ENCODE measurements at places on chromosomes 2 and 18.

DNA sequence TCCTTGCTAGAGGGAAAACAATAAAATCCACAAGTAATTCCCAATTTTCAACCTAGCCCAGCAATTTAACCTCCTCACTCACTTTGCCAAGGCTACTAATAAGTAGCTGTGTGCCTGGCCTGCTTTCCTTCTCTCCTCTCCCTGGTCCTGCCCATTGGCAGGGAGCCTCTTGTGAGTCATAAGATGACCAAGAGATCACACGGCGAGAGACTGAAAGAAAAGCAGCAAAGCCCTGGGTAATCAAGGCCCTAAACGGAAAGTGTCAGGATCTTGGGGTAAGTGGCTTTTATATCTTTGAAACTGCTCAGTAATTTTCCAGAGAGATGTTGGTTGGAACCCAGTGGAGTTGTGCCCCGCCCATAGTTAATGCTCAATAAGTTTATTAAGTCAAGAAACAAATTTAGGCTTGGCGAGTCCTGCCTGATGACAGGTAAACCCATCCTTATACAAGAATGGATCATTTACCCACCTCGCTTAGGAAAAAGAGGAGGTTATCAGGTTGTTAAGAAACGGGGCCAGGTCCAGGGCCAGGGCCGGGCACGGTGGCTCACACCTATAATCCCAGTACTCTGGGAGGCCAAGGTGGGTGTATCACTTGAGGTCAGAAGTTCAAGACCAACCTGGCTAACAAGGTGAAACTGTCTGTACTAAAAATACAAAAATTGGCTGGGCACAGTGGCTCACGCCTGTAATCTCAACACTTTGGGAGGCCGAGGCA, 10.0 kb upstream of the ADAM17 start:
- DNase-seq, result no peak

GRCh38 chr18:34511879-34512278, 198.2 kb upstream of the DTNA start:
- no peak for DNase-seq

- DNase-seq, result no peak
Measured at GRCh38 chr2:164371916-164372315, 249.4 kb downstream of the GRB14 start.

DNA sequence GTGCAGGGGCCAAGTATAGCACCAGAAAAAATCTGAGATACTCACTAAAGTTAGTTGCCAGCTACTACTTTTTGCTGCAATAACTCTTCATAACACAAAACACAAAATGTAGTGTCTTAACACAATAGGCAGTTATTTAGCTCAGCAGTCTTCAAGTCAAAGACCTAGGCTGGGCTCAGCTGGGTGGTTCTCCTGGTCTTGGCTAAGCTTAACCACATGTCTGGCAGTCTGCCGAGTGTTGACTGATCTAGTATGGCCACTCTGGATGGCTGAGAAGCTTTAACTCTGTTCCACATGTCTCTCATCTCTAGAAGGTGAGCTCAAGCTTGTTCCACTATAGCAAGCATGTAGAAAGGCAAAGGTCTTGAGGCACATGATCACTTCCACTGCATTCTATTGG, 451.6 kb downstream of the SOX11 start:
- no peak for DNase-seq

- no peak for DNase-seq
Measured at GRCh38 chr18:7202169-7202568, 28.7 kb upstream of the LRRC30 start.

DNA sequence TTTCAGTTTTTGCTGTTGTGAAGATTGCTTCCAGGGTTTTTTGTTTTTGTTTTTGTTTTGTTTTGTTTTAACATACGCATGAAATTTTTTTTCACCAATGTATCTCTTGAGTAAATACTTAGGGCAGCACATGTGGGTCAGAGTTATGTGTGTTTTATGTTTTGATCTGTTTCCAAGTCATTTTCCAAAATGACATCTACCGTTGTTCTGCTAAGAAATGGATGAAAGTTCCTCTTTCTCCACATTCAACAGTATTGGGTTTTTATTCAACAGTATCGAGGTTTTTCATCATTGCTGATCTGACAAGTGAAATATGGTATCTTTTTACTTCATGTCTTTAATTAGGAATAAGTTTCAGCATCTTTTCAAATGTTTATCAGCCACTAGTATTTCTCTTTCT, 16.7 kb downstream of the RNF144A start:
- DNase-seq, result no peak

DNA sequence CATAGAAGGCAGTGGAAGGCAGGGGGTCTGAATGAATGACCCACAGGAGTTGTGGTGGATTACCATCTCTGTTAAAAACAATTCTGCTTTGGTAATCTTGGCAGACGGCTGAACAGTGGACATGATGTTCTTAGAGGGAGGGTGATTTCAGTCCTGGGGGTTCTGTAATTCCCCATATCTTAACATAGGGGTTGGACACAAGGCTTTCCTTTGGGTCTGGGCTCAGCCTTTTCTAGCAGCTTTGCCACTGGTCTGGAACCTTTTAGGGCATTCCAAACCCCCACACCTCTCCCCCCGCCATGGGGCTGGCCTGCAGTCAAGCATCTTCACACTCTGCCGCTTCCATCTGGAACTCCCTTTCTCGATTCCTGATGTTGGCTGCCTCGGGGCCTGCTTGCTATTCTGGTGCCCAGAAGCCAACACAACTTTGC, 50.3 kb downstream of the RPL37A start:
- no peak for DNase-seq

DNA sequence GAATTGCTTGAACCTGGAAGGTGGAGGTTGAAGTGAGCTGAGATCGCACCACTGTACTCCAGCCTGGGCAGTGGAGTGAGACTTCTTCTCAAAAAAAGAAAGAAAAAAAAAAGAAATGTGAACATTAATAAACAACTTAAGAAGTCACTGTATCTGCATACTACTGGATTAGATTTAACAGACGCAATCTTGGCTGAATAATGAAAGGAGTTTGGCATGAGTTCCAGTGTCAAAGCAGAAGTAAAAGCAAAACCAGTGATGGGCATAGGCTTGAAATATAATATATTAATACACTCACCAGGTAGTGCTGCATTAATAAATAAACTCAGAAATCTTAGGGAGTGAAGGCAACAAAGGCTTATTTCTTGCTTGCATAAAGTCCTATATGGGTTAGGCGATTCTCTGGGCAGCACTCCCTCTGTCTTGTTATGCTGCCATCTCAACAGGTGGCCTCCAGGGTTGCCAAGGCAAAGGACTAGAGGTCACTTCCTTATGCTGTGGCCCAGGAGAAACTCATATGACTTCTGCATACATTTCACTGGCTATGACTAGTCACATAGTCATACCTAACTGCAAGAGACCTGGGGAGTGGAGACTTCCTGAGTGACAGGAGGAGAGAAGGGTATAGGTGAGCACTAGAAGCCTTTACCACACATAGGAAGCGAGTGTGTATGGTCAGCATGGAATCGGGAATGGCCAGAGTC, 296.2 kb upstream of the SPRED2 start:
- DNase-seq, result no peak

DNA sequence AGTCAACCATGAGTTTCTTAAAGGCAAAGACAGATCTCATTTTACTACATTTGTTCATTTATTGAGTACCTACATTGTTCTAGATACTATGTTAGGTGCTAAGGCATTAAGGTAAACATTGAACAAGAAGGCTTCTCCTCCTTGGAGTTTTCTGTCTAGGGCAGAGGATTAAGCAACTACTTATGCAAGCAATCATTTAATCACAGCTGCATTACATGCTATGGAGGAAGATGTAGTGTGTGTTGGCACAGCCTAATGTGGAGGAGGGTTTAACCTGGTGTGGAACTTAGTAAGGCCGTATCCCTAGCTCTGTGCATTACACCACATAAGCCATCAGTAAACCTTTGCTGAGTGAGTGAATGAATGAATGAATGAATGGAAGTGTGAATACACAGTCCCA, 106.5 kb upstream of the MAP3K20 start:
- DNase-seq, result no peak

GRCh38 chr2:137959166-137959565, 5.1 kb upstream of the HNMT start:
- DNase-seq, result no peak

- DNase-seq, result no peak
Measured at GRCh38 chr2:58756336-58756735, 515.2 kb upstream of the FANCL start.

- no peak for DNase-seq
Measured at GRCh38 chr2:98473995-98474780, 29.5 kb downstream of the INPP4A start.

DNA sequence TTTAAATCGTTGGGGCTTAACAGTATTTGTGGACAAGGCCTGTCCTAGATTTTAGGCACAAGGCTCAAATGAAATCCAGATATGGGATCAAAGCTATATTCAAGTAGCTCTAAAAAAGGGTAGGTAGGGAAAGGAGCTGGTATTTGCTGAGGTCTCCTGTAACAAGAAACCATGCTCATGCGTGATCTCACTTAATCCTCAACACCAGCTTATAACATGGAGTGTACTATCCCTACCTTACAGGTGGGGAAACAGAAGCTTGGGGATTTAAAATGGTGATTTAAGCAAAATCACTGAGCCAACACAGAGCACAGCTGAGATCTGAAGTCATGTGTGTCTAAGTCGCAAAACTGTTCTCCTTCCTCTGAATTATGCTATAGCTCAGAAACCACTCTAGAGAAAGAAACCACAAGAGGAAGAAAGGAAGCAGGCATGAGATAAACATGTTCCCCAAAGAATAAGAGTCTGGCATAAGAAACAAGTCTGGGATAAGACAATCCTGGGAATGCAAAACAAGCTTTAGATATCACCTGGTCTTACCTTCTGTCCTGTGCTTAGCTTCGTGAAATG, 43.1 kb downstream of the CYRIA start:
- no peak for DNase-seq

DNA sequence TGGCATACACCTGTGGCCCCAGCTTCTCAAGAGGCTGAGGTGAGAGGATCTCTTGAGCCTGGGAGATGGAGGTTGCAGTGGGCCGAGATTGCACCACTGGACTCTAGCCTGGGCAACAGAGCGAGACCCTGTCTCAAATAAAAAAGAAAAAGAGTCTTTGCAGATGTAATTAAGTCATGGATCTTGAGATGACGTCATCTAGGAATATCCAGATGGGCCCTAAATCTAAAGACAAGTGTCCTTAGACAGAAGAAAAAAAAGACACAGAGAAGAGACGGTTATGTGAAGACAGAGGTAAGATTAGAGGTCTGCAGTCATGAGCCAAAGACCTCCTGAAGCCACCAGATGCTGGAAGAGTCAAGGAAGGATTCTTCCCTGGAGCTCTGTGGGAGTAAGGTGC, 74.3 kb downstream of the RHOB start:
- DNase-seq, result no peak
